ENCODE measurements at places on chromosomes 13 and 19. TPM values are rescaled to one million over a fixed set of nuclear protein-coding genes. Genes with fewer than 3 reads are reported as not detected.

SLC44A2 gene
- 342 TPM for total RNA-seq

TMEM145 gene
- 0.25 TPM for total RNA-seq

SRRM5 gene
- 0.63 TPM for total RNA-seq

SIGLEC11 gene
- total RNA-seq: 1.7 TPM

DNA sequence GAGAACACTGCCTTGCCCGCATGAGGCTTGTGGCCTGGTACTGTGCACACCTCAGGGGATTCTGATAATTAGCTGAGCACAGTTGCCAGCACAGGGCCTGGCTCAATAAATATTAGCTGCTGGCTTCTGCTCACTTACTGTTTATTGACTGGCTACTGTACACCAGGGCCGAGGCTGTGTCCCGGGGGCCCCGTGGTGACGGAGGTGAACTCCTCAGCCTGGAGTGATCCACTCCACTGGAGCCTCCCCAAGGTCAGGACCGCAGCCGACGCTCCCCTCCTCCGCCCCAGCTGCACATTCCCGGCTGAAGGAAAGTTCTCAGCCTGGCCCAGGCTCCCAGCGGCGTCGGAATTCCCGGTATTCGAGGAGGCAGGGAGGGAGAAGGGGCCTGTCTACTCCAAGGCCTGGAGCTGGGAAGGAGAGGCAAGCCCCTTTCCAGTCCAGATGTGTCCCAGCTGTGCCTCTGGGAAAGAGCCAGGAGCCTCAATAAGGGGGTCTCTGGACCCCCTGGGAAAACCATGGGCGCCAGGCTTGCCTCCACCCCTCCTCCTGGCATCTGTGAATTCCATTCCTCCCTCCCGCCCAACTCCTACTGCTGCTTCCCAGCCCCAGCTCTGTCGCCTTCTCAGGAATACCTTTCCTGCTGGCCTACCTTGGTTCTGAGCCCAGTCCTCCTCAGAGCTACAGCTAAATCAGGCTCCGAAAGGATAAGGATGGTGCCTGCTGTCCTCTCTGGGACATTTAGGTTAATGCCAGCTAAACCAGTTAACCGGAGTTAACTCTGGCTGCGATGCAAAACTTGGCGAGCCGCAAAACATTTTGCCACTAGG, 7.3 kb downstream of the RPS16 start:
- DNase-seq: peak; percentile 70

DNA sequence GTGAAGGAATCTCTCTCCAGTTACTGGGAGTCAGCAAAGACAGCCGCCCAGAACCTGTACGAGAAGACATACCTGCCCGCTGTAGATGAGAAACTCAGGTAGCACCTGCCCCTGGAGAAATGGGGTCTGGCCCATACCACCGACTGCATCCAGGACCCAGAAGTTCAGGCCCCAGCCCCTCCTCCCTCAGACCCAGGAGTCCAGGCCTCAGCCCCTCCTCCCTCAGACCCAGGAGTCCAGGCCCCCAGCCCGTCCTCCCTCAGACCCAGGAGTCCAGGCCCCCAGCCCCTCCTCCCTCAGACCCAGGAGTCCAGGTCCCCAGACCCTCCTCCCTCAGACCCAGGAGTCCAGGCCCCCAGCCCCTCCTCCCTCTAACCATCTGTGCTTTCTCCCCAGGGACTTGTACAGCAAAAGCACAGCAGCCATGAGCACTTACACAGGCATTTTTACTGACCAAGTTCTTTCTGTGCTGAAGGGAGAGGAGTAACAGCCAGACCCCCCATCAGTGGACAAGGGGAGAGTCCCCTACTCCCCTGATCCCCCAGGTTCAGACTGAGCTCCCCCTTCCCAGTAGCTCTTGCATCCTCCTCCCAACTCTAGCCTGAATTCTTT, 3.0 kb downstream of the APOC2 start:
- DNase-seq: no peak

DNA sequence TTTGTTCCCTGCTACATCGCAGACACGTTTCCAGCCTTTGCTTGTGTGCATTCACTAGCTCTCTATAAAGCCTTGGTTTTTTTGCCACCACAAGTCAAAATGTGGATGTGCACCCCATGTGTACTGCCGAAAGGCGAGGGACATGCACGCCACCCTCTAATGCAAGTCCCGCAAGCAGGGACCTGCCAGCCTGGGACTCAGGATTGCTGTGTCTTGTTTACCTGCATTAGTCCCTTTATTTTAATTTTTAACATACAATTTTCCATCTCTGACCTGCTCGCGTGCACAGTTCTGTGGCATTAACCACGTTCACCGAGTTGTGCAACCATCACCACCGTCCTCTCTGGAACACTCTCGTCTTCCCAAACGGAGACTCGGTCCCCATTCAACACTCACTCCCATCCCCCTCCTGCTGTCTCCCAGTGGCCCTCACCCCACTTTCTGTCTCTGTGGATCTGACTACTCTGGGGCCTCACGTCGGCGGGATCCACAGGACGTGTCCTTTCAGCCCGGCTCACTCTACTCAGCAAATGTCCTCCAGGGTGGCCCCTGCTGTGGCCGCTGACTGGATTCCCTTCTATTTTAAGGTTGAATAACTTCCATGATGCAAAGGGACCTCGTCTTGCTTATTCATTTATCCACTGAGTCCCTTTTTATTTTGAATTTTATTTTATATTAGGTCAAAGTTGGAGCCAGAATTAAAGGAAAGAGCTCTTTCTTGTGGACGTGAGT, 58.4 kb downstream of the RASA3 start:
- DNase-seq: no peak

GRCh38 chr19:7529246-7529600, 6.3 kb upstream of the PNPLA6 start:
- DNase-seq: no peak

DNA sequence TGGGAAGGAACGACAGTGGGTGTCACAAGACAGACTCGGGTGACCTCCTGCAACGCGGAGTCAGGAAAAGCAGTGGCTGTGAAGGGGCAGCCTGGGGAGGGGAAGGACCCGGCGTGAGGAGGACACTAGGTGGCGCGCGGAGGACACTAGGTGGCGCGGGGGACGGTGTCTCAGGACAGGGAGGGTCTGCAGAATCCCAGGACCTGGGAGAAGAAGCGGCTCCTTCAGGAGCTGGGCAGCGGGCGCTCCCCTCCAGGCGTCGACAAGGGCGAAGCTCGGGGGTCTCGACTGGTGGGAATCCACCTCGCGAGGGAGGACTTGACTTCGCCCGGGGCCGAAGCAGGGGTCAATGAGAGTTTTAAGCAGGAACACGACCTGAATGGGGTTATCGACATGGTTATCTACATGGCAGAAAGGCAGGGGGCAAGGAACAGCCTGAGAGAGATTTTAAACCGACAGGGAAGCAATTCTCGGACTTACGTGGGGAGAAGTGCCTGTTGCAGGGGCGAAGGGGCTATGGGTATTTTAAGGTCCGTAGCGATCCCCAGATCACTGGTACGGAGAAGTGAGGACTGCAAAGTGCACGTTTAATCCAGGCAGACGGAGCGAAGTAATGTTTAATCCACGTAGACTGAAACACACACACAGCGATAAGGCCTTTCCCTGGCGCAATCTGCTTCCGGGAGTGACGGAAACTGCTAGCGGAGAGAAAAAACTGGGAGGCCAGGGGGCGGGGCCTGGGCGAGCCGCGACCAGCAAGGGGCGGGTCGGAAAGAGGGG, at the start of gene ZNF616:
ZNF616 (minus strand) TSS at position 687 of the 780 bp plus-strand sequence. CDS start 9,426 bp downstream, outside the sequence.
- DNase-seq: peak; percentile 98

DNA sequence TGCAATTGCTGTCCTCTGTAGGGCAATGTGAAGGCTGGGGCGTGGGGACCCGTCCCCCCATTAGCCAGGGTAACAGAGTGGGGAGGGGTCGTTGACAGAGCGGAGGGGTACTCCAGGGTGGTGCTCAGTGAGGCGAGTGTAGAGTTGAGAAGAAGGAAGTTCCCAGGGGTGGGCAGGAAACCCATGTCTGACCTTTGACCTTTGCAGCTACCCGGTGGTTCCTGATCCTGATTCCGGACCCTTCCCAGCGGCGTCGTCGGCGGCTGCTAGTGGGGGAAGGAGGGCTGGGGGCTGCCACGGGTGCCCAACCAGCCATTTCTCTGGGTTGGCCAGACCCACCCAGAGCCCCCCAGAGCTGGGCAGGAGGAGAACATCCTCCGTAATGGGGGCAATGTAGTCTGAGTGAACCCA, 2.1 kb upstream of the PLVAP start:
- DNase-seq: no peak

DNA sequence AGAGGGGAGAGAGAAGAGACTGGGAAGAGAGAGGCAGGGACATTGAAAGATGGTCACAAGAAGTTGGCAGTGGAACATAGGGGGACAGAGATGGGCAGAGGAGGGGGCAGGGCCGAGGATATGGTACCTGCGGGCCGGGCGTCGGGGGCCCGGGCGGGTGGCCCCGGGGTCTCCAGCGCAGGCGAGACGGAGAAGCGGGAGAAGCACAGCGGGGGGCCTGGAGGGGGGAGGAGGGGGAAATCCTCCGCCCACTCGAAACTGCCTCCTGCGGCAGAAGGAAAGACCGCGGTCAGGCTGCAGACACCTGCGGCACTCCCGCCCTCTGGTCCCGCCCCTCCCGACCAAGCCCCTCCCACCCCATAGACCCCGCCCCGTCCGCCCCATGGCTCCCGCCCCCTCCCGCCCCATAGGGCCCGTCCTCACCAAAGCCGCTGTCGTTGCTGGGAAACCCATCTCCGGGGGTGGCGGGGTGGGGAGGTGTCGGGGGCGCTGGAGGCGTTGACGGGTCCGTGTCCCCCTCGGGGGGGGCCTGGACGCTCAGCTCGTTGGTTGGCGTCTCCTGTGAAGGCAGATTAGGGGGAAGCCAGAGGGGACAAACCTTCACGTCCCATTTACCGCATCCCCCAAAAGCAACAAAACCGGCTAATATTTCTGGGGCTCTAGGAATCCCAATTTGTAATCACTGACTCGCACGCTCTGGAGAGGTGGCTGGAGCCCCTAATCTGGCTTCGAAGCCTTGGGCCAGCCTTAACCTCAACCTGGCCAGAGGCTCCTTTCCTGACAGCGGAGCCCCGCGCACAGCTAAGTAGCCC, 20.4 kb downstream of the LMTK3 start:
- DNase-seq: no peak

DNA sequence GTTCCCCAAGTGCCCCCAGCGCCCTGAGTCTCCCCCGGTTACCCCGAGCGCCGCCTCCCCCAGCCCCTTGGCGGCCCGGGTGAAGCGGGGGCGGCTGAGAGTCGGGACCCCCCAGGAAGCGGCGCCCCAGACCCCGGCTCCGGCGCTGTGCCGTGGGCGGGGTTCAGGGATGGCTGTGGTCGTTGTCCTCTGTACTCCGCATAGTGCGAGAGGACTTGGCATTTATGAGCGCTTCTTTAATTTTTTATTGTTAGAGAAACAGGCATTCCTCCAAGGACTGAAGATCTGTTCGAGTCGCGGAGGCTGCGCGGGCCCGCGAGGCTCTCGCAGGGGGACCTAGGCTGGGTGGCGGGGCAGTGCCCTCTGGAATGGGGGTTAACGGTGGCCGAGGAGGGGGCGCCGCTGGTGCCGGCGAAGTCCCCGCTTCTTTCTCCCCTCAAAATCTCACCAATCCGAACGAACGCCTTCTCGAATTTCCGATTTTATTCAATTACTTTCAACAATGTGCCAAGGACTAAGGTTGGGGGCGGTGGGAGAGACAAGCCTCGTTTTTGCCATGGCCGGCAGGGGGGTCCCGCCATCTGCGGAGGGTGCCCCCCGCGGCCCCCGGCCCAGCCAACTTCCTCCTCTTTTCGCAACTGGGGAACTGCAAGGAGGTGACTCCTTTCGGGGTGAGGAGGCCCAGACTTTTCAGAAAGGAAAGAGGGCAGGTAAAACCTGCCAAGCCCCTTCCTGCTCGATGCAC, 596 bp upstream of the GJB2 start:
- peak; percentile 44 for DNase-seq

DNA sequence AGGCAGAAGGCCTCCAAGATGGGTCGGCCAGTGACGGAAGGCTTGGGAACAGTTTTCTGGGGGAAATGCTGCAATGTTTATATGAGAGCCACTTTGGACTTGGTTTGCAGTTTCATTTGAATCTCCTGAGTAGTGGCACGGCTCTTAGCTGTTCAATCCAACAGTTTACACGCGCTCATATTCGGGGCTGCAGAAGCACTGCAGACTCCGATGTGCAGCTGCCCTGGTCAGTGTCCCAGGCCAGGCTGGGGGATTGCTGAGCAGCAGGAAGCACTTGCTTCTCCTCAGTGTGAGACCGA, 31.7 kb downstream of the CEBPG start:
- no peak for DNase-seq

- DNase-seq: no peak
Measured at GRCh38 chr13:87677496-87678371, 6.6 kb downstream of the SLITRK5 start.

All from mesothelial cell of epicardium (in vitro differentiated cells).